Stomach (tissue), 19 donors: ENCODE measurements at places on chromosomes 11 and 22. TPM values are rescaled to one million over a fixed set of nuclear protein-coding genes. Genes with fewer than 3 reads are reported as not detected.

- H3K4me3 ChIP-seq: no peak overlapping the region
- H3K27ac ChIP-seq: no peak overlapping the region
- no peaks in the 10 kb centered on the region for H3K4me1 ChIP-seq
- no peaks in the 10 kb centered on the region for H3K27me3 ChIP-seq
- H3K36me3 ChIP-seq: no peaks in the 10 kb centered on the region
- no peak for DNase-seq
These were observed 938.4 kb downstream of the BRD1 start for GRCh38 chr22:48889209-48889830.

DNA sequence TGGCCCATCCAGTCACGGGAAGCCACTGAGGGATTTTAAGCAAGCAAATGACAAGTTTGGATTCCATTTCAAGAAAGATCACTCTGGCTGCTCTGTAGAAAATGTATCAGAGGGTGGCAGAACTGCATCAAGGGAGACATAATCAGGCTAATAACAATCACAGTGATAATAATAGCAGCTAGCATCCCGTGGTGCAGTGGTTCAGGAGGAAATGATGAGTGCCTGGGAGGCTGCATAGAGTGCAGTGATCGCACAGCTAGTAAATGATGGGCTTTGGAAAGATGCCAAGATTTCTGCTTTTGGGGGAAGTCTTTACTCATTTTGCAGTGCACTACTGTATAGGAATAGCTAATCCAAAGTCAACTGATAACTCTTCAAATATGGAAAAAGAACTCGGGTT, 35.8 kb downstream of the TNRC6B start:
- H3K4me3 ChIP-seq: no peak overlapping the region
- no peaks in the 10 kb centered on the region for H3K27me3 ChIP-seq
- H3K27ac ChIP-seq: no peak overlapping the region
- DNase-seq: peak; percentile 68

DNA sequence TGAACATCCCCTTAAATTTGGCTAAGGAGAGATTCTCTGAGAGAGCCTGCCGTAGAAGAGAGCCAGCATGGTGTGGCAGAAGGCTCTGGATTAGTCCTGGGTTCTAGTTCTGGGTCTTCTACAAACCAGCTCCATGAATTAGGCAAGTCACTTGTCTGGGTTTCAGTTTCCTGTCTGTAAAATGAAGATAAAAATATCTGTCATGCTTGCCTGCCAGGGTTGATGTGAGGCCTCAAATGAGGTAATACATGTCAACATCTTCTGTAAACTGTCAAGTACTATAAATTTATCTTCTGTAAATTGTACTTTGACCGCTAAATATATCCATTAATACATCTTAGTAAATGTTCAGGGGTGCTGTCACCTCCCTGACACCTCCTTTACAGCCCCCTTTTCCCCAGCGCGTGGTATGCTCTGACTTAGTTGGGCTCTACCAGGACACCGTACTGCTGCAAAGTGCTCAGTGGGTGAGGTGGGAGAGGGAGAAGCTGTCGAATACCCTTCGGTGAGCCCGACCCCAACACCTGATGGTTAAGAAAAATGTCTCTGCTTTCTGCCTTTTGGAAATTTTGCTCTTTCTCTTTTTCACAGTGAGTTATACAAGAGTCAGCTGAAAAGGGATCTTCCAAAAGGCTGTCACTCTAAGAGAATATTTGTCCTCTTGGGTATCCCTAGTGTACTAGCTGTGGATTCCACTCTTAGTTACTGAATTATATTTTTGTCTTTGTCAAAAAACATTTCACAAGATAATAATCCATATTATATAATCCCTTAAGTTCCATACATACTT, 15.0 kb downstream of the RBX1 start:
- H3K27me3 ChIP-seq: no peaks in the 10 kb centered on the region
- H3K4me3 ChIP-seq: no peak overlapping the region
- H3K4me1 ChIP-seq: no peaks in the 10 kb centered on the region
- H3K27ac ChIP-seq: peak overlapping the region; percentile 12
- H3K36me3 ChIP-seq: peaks cover 94% of the 10 kb centered on the region

- H3K36me3 ChIP-seq: peaks cover 22% of the 10 kb centered on the region
- H3K27me3 ChIP-seq: no peaks in the 10 kb centered on the region
- no peak overlapping the region for H3K27ac ChIP-seq
- no peaks in the 10 kb centered on the region for H3K4me1 ChIP-seq
- H3K4me3 ChIP-seq: no peak overlapping the region
These were observed 14.5 kb upstream of the POGLUT3 start for GRCh38 chr11:108512708-108513107.

GRCh38 chr22:24518771-24519485, 23.8 kb downstream of the UPB1 start:
- DNase-seq: no peak
- no peak overlapping the region for H3K27ac ChIP-seq
- no peak overlapping the region for H3K4me3 ChIP-seq
- H3K4me1 ChIP-seq: peaks cover 42% of the 10 kb centered on the region

GRCh38 chr11:35558513-35558912, 33.1 kb upstream of the PAMR1 start:
- no peaks in the 10 kb centered on the region for H3K27me3 ChIP-seq
- H3K4me3 ChIP-seq: no peak overlapping the region
- DNase-seq: peak; percentile 63
- no peaks in the 10 kb centered on the region for H3K36me3 ChIP-seq

DNA sequence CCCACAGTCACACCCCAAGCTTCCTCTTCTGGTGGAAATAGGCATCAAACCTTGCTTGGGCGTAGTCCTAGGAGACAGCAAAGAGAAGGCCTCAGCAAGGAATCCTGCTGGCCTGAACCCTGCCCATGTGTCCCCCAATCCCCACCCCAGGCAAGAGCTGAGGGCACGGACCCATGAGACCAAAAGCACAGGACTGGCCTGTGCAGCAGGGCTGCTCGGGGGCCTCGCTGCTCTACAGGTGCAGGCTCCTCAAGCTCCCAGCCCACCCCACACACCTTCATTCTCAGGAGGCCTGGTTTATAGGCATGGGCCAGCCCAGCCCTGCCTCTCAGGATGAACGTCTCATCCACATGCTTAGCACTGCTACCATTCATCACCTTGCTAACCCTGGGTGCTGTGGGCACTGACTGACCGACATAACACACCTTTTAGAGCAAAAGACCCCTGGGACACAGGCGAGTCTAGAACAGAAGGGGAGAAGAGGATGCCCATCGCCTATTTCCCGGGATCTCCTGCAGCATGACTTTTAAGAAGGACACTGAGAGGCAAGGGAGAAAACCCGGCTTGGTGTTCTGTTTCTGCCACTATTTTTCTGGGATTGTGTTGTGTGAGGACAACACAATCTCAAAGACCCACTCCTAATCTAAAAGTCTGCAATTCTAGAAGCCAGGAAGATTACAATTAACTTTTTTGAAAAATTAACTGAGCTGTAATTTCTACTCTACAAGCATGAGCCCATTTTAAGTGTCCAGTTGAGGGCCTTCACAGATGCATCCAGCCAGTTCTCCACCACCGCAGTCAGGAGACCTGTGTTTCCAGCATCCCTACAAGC, 15.4 kb downstream of the TCIRG1 start:
- no peaks in the 10 kb centered on the region for H3K27me3 ChIP-seq
- H3K36me3 ChIP-seq: peaks cover 88% of the 10 kb centered on the region
- no peak overlapping the region for H3K4me3 ChIP-seq
- DNase-seq: no peak
- peaks cover 11% of the 10 kb centered on the region for H3K4me1 ChIP-seq

DNA sequence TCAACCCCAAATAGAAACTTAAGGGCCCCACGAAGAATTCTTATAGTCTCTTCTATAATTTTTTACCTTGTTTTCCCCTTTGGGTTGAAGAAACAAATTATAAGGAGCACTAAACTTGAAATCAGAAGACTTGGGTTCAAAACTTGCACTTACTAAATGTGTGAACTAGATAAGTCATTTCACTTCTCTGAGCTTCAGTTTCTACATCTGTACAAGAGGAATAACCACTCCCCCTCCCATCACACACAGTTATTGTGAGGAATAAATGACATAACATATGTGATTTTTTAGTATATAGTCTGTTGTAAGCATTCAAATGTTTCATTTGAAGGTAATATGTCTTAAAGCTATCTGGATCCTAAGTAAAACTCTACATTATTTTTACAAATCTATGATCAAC, 78.8 kb downstream of the LIF start:
- H3K27me3 ChIP-seq: peaks cover 6% of the 10 kb centered on the region
- no peaks in the 10 kb centered on the region for H3K4me1 ChIP-seq
- no peaks in the 10 kb centered on the region for H3K36me3 ChIP-seq
- H3K4me3 ChIP-seq: no peak overlapping the region
- no peak for DNase-seq

- no peak overlapping the region for H3K4me3 ChIP-seq
- no peaks in the 10 kb centered on the region for H3K4me1 ChIP-seq
- no peak overlapping the region for H3K27ac ChIP-seq
- no peaks in the 10 kb centered on the region for H3K36me3 ChIP-seq
- H3K27me3 ChIP-seq: no peaks in the 10 kb centered on the region
- DNase-seq: no peak
These were observed 23.5 kb upstream of the RTN4R start for GRCh38 chr22:20291604-20292063.

SPON1 gene
- total RNA-seq: 97.8 TPM

DNA sequence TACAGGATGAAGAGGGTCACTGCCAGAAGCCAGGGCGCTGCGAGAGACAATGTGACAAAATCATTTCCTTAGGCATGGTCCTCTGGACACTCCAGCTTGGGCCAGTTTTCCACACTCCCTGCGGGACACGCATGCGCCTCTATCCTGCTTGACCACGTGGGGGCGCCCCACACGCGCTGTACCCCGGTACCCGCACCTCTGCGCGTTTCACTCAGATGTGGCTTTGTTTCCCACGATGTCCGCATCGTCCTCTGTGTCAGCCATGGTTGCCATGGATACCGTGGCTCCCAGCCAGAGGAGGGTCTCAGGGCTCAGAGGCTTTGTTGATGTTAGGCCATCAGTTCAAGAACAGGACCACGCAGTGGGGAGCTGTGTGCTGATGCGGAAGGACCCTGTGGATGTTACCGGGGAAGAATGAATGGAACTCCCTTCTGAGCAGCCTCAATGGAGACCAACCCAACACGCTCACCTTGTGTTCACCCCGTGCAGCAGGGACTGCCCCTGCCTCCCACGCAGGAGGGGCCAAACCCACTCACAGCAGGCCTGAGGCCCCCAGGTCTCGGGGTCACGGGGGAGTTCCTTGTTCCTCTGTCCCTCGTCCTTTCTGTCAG, 101.1 kb upstream of the SLC22A12 start:
- no peak overlapping the region for H3K4me3 ChIP-seq
- H3K27ac ChIP-seq: no peak overlapping the region
- no peaks in the 10 kb centered on the region for H3K36me3 ChIP-seq

PRR5L gene
- not detected for total RNA-seq

DNA sequence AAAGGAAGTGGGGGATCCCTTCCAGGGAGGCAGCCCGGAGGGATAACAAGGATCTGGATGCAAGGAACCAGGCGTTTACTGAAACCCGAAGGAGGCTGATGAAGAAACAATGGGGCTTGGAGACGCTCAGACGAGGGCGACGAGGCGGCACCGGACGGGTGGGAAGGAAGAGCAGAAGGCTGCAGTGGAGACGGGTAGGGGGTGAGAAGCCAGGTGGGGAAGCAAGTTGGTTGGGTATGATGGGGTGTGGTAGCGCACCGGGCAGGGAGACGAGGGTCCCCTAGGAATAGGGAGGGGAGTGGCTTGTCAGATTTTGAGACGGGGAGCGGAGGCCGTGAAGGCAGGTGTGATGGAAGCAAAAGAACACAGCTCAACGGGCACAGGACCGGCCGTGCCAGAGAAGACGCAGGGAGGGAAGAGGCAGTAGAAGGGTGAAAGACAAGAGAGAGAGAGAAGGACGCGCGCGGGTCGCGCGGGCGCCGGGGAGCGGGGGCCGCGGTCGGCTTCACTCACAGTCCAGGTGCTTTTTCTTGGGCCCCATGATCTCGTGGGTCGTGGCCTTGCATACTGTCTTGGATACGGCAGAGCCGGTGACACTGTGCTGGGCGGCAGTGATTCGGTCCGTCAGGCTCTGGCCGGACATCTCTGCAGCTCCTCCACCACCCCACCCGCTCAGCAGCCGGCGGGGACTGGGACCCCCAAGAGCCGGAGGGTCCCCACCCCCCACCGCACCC, 579 bp downstream of the PICALM start:
- peak overlapping the region; percentile 98 for H3K27ac ChIP-seq
- peaks cover 44% of the 10 kb centered on the region for H3K4me1 ChIP-seq
- H3K36me3 ChIP-seq: no peaks in the 10 kb centered on the region
- H3K4me3 ChIP-seq: peak overlapping the region; percentile 65
- no peaks in the 10 kb centered on the region for H3K27me3 ChIP-seq
- DNase-seq: peak; percentile 32

SLC25A18 gene
- total RNA-seq: 1.6 TPM

- no peak overlapping the region for H3K27ac ChIP-seq
- H3K27me3 ChIP-seq: no peaks in the 10 kb centered on the region
- H3K4me1 ChIP-seq: no peaks in the 10 kb centered on the region
- H3K4me3 ChIP-seq: no peak overlapping the region
These were observed 24.1 kb upstream of the GRK3 start for GRCh38 chr22:25540166-25540907.

- no peaks in the 10 kb centered on the region for H3K36me3 ChIP-seq
- no peak overlapping the region for H3K4me3 ChIP-seq
- no peaks in the 10 kb centered on the region for H3K27me3 ChIP-seq
- DNase-seq: no peak
These were observed 93.8 kb upstream of the BLID start for GRCh38 chr11:122209619-122210366.

- no peak overlapping the region for H3K27ac ChIP-seq
- DNase-seq: no peak
- no peak overlapping the region for H3K4me3 ChIP-seq
- H3K36me3 ChIP-seq: no peaks in the 10 kb centered on the region
These were observed 46.3 kb downstream of the ANO1 start for GRCh38 chr11:70124321-70125000.

OR52N5 gene
- total RNA-seq: not detected

DNA sequence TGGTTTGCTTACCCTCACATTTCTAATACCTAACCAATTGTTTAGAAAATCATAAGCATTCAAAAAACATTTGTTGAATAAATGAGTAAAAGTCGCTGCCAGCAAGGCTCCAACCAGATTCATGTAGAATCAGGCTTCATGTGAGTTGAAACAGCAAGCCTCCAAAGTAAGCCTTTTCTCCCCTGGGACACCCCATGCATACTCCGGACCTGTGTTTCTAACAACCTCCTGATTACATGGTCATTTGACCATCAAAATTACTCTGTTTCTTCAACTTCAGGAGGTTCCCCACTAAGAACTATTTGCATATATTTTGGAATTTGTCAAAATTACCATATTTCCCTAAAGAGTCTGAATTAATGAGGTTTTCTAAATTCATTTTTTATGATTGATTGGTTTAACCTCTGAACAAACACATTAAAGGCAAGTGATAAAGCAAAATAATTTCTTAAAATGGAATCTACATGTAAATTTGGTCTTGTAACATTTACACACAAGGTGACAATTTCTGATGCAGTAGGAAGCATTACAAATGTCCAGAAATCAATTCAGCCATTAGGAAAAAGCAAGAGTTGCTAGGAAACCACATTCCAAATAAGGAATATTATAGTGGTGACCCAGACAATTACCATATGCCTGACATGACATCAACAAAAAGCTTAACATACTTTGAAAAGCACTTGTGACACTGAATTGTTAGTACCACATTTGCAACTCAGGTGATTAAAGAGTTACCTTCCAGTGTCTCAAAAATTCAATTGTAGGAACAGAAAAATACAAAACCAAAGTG, 252.6 kb downstream of the GUCY1A2 start:
- no peaks in the 10 kb centered on the region for H3K4me1 ChIP-seq
- no peak overlapping the region for H3K4me3 ChIP-seq
- no peaks in the 10 kb centered on the region for H3K27me3 ChIP-seq
- H3K36me3 ChIP-seq: no peaks in the 10 kb centered on the region

PLAAT4 gene
- total RNA-seq: 121 TPM
